Activated T-cell treated with anti-CD3 and anti-CD28 coated beads, Interleukin-2, amount 50 U/mL, for 48 hours (primary cell): ENCODE measurements at places on chromosomes 11 and 22.

GRCh38 chr22:36144886-36145541 lies 15.5 kb downstream of the APOL3 start:
- peak; percentile 39 for DNase-seq

- peak; percentile 19 for DNase-seq
Observed at GRCh38 chr11:19345519-19345847, 104.7 kb upstream of the E2F8 start.

- DNase-seq = no peak
Observed at GRCh38 chr22:17960695-17961445, 63.5 kb downstream of the MICAL3 start.

DNA sequence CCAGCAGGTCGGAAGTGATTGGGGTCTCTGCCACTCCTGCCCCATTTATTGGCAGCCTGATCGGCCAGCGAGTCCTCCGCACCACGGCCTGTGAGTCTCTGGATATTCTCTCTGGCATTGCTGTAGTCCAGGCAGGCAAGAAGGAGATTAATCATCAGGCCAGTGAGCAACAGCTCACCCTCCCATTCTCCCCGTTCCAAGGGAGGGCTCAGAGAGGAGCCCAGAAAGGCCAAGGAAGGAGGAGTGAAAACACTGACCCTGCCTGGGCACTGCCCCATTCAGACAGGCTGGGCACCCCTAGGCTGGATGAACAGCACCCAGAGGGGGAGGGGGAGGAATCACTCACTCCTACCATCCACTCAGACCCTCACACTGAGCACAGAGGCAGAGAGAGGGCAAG lies 3.1 kb downstream of the SAA2 start:
- no peak for DNase-seq

GRCh38 chr22:20405931-20406685 lies 12.2 kb downstream of the ZNF74 start:
- no peak for DNase-seq

GRCh38 chr11:81658722-81659121 lies 1074.9 kb downstream of the FAM181B start:
- DNase-seq = no peak

- DNase-seq = no peak
Observed at GRCh38 chr11:69366591-69366990, 72.6 kb downstream of the MYEOV start.

DNA sequence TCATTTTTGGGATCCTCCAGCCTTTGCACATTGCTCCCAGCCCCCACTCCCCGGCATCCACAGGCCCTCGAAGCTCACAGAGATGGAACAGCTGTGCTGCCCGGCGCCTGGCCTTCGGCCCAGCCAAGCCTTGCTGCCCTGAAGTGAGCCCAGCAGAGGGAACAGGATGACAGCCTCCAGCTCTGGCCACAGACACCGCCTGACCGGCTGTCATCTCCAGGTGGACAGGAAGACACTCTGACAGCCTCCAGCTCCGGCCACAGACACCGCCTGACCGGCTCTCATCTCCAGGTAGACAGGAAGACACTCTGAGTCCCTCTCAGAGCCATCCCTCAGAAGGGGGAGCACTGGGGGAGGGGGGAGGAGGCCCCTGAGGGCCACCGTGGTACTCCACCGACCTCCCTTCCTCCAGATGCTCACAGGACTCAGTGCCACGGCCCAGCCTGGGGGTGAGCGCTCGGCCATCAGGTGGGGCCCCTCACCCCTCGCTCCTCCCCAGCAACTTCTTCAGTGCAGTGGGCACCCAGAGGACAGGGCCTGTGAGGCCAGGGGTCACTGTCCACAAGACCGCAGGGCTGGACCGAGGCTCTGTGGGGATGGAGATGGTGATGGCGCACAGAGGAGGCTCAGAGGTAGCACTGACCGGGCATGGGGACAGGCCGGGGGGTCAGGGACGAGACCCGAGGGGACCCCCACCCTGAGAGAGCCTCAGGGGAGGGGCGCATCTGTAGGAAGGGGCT lies 58.6 kb downstream of the BRD1 start:
- DNase-seq = no peak

- DNase-seq = no peak
Observed at GRCh38 chr22:49321477-49322055, 506.1 kb downstream of the BRD1 start.

- DNase-seq = no peak
Observed at GRCh38 chr11:104772806-104773241, 125.4 kb downstream of the CASP12 start.

GRCh38 chr11:114074546-114075343 lies 15.2 kb downstream of the ZBTB16 start:
- DNase-seq = no peak

- DNase-seq = no peak
Observed at GRCh38 chr22:33917744-33918406, 2.4 kb downstream of the LARGE1 start.

- DNase-seq = no peak
Observed at GRCh38 chr22:19526076-19526701, 2.0 kb upstream of the CLDN5 start.

DNA sequence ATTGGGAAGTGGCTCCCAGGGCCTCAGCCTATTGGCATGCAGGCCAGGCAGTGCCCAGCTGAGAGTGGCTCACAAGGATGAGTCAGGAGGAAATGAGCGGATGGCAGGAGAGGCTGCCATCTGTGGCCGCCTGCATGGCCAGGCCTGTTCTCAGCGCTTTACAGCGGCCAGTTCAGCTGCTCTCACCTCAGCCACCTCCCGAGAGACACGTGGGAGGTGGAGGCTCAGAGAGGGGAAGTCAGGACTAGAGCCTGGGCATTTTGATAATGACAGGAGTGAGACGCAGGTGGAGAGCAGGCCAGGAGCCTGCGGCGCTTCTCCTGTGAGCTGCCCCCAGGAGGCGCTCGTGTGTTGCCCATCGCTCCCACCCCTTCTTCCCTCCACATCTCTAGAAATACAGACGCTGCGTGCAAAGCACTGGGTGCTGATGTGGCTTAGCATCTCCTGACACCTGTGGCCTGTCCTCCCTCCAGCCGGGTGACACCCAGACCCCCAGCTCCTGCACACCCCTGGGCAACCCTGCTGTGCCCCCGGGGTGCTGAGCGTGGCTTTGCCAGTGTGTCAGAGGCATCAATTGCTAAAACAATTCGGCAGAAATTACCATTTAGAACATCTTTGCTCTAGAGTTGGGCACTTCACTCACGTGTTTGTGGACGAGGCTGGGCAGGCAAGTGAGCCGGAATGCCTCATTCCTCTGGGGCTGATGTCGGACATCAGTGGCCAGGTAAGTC lies 21.4 kb upstream of the PANX2 start:
- peak; percentile 74 for DNase-seq

- DNase-seq = no peak
Observed at GRCh38 chr22:30253205-30253852, 6.8 kb upstream of the LIF start.
